ENCODE measurements at places on chromosomes 4 and X.

DNA sequence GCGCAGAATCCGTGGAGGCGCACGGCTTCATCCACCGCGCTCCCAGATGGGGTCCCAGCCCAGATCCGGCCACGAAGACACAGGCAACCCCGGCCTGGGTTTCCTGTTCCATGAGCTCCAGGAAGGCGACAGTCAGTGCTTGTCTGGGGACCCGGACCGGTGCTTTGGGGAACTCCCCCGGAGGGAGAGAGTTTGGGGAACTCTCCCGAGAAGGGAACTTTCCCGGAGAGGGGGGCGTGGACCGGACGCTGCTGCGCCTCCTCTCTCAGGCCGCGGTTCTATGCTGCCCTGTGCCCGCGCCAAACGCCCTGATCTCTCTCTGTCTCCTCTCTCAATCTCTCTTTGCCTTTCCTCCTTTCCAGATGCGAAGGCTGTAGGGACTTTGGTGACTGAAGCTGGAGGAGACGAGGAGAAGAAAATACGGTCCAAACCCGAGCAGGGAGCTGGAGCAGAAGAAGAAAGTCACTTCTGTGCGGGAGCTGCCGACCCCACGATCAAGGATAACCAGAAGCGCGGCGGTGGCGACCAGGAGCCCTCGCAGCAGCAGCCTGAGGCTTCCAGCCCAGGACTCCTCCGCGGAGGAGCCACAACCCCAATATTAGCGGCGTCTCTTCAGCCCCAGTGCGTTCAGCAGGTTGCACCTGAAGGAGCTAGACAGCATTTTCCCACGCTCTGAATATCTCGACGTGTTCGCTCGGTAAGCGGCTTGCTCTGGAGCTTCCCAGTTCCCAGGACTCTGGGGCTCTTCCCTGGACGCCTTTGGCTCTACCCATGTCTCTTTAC is 47.6 kb upstream of the NKAP start:
- DNase-seq: no peak

GRCh38 chrX:19595043-19595677 is 79.9 kb upstream of the MAP3K15 start:
- no peak for DNase-seq

GRCh38 chrX:131366407-131366806 is 77.3 kb upstream of the IGSF1 start:
- no peak for DNase-seq

DNA sequence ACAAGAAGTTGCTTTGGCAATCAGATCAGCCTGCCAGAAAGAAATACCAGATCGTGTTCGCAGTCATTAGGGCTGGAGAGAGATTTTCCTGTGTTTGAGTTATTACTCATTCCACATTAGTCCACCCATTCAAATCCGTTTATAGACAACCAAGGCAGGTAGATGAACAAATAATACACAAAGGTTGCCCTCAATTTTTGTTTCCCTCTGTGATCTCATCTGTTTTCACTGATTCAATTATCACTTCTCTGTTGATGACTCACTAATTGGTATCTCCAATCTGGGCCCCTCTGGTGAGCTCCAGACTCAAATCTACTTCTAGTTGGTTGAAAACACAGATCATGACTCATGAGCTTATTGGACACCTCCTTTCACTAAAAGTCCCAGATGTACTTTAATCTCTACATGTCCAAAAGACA is 54.5 kb downstream of the CHM start:
- no peak for DNase-seq

DNA sequence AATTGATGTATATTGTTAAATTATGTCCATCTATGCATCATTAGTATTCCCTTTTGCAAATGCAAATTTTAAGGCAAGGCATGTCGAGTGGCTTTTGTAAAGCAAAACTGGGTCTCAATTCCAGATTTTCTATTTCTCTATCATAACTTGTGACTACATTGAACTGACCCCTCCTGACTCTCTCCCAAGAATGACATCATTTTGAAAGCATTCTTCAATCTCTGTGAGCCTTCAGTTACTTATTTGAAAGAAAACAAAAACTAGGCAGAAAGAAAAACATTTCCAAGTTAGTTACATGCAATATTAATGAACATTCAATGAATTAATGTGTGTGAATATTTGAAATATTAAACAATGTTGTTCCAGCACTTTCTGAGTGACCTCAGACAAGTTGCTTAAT is 314.3 kb upstream of the CLNK start:
- DNase-seq: peak; percentile 79

- no peak for DNase-seq
Measured at GRCh38 chr4:1244081-1244977, 4.6 kb downstream of the CTBP1 start.

DNA sequence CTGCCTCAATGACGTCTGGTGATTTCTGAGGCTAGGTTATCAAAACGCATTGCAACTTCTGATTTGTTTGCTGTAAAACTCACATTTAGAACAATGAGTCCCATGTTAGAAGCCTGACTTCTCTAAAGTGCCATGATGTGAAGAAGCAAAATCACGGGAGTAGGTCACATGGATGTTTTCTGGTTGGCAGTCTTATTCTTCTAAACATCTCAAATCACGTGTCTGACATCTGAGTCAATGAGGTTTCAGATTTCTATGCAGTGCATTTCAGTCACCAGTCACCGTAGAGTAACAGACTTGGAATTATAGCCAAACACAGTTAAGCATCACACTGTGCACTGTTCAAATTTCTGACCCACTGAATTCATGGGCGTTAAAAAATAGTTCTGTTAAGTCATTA is 482.1 kb downstream of the TMA16 start:
- no peak for DNase-seq

GRCh38 chr4:40576651-40577480 is 52.8 kb downstream of the RBM47 start:
- peak; percentile 43 for DNase-seq

DNA sequence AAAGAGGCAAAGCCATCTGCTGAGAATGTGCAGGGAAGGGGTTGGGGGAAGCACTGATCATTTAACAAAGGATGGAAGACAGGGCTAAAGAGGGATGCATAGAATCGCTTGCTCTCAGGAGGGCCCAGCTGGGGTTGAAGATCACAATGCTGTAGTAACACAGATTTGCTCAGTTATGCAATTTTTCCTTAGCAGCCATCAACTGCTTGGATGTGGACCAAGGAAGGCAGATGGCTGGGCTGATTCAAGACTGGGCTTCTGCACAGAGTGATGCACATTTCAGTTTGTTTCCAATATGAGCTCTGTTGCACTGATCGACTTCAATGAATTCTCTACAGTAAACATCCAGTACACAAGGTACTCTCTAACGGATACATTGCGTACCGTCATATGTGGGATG is 127.8 kb upstream of the TBL1X start:
- no peak for DNase-seq

DNA sequence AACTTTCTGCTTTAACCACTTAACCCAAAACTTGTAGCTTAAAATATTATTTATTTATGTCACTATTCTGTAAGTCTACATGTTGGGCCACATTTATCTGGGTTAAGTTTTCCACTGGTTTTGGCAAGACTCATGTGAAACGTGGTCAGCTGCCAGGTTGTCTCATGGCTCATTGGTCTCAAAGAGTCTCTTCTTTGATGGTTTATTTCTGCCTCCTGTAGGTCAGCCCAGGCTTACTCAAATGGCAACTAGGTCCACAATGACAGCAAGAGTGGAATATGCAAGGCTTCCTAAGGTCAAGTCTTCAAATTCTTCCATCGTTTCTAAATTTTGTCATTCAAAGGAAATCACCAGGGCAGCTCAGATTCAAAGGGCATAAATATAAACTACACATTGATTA is 828.7 kb downstream of the PCDH7 start:
- DNase-seq: no peak

- DNase-seq: no peak
Measured at GRCh38 chr4:22754116-22754515, 61.4 kb downstream of the GBA3 start.

- DNase-seq: no peak
Measured at GRCh38 chr4:86393749-86394148, 33.9 kb upstream of the MAPK10 start.

GRCh38 chrX:17774053-17774452 is 36.8 kb downstream of the SCML1 start:
- DNase-seq: no peak

- DNase-seq: no peak
Measured at GRCh38 chr4:31613946-31614623, 893.9 kb downstream of the PCDH7 start.

GRCh38 chr4:135050086-135050717 is 848.6 kb upstream of the PABPC4L start:
- no peak for DNase-seq

DNA sequence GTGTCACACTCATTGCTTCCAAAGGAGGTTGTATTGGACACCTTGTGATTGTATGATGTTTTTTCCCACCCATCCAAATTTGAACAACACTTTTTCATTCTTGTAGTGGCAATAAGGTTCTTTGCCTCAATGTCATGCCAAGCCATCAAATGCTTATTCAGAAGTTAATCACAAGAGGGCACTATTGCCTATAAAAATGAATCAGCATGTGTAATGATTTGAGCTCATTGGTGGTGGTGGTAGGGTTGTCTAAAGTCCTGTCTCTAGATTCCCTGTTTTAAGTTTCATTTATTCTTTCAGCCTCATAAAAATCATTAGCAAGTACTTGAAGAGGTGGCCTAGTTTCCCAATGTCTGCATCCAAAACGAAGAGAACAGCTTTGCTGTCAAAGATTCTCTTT is 37.0 kb downstream of the IRS4 start:
- peak; percentile 46 for DNase-seq

- peak; percentile 46 for DNase-seq
Measured at GRCh38 chrX:135484641-135485289, 35.7 kb upstream of the INTS6L start.

DNA sequence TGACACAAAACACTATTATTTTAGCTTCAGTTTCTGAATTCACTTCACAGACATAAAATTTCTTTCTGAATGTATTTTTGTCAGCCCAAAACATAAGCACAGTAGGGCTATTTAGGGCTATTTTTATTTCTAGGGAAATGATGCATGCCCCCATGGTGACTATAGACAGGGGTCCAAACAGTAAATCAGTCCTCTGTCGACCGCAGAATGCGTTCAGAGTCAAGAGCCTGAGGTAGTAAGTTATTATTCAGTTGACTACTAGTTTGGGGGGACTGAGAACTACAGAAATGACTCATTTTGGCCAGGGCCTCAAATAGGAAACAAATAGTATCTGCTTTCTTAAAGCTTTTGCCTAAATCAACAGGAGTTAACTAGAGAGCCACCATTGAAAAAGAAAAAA is 414.4 kb downstream of the AFF2 start:
- DNase-seq: no peak

DNA sequence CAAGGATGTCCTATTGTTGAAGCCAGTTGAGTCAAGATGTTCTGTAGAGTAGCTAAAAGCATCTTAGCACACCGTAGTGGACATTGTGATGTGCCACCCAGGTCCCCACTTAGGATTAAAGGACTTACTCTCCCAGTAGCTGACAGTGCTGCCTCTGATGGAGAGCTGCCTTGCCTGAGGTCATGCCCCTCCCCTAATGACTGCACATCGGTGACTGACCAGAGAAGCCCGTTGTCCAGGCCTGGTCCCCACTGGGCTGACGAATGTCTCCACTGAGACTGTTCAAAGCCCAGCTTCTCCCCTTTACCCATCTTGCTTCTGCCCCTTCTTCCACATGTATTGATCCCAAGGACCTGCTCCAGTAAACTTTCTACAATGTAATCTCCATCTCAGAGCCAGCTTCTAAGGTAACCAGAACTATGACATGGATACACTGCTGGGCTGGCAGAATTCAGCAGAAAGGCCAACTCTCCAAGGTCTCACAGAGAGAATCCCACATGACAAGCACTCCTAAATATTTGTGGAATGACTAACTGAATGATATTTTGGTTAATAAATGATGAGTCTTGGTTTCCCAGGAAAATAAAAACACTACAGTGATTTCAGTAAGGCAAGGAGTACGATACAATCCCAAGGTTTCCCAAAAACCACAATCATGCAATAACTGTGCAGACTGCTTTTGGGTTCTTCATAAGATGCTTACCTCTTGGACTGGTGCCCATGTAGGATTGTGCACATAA is 82.4 kb upstream of the TMEM150C start:
- DNase-seq: peak; percentile 93

DNA sequence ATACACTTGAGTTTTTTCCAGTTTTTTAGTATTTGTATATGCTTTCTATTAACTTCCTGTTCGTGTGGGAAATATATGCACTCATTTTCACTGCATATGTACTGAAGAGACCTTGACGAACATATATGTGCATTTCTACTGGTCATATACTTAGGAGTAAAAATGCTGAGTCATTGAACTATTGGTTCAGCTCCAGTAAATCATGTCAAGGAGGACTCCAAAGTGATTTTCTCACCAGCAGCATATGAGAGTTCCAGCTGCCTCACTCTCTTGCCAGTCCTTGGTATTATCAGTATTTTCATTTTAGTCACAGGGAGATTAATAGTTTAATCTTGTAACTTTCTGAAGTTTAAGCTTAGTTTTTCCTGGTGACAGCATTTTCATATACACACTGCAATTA is 2750.2 kb downstream of the ARAP2 start:
- DNase-seq: peak; percentile 20

DNA sequence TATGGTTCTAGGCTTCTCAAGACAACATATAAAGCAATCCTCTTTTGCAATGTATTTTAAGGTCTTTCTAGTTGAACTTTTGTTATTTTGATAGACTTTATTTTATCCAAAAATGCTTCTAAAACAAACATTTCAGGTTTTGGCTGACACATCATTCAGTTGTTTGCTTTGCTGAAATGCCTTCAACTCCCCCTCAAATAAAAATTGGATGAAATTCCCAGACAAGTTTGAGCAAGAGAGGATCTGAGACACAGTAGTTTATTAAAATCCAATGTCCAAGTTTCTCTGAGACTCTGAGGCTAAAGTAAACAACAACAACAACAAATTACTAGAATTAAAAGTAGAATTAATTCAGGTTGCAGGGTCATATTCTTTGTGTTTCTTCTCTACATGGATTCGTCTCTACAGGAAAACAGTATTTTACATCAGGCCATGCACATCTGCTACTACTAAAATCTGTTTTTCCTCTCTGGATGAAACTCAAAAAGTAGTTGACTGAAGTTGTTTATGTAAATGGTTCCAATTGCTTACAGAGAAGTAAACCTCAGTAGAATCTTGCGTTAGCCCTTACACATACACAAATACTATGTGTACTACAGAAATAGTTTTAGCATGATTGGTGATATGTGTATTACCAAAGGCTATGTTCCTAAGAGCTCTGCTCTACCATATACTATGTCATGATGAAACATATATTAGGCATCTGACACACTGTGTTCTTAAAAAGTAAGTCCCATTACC is 64.9 kb downstream of the PRSS12 start:
- peak; percentile 74 for DNase-seq

DNA sequence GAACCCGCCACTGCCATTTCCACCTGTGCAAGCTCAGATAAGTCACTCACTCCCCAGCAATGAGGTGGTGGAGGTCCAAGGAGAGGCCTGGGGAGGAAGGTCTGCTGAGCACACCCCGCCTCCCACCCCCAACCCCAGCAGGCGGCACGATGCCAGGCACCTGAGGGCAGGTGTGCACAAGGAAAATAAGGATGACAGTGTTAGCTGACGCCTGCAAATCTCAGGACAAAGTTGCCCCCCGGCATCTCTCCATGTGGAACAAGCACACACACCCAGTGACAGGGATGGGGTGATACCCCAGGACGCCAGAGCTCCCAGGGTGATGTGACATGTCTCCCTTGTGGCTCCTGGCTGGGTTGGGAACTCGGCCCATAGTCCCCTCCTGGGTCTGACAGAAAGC is 9.9 kb downstream of the JAKMIP1 start:
- DNase-seq: no peak

- no peak for DNase-seq
Measured at GRCh38 chr4:94462572-94462971, 10.8 kb downstream of the PDLIM5 start.
